T-helper 22 cell (primary cell): ENCODE measurements at places on chromosomes 5 and 9.

DNA sequence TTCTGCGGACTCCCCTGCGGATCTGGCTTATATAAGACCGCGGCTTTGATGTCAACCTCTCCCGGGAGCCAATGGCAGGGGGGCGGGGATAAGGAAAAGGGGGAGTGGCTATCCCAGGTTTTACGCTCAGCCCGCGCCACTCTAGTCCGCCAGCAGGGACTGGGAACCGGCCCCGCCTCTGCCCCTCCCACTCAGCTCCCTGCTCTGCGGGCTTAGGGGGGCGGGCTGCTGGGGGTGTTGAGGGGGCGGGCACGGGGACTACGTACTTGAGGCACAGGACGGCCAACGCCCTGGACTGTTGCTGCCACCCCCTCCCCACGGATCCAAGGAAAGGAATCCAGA lies at the start of gene HAND1:
HAND1 (minus strand) TSS at position 4 of the 342 bp plus-strand sequence. CDS start 219 bp downstream, outside the sequence.
- no peak for DNase-seq

DNA sequence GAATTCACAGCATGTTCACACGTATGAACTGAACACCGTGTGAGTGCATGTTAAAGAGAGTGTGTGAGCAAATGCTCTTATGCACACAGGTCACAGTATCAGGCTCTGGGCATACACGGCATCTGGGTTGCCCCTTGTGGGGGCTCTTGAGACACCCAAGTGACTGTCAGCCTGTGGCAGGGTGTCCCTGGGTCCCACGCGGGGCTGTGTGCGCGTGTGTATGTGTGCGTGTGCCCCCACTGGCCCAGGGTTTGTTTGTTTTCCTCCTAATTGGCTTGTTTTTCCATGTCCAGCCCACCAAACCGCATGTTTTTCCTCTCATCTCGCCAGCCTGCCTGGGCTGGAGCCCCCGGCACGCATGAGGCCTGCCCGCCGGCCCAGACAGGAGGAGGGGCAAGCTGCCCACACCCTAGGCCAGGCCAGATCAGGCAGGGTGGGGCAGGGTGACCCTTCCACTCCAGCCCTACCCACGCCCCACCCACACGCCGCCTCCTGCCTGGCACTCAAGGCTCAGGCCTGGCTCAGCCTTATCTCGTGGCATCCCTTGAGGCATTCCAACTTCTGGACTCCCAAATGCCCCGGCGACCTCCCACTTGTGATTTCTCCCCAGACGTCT lies 28.8 kb downstream of the CNTFR start:
- DNase-seq = no peak

DNA sequence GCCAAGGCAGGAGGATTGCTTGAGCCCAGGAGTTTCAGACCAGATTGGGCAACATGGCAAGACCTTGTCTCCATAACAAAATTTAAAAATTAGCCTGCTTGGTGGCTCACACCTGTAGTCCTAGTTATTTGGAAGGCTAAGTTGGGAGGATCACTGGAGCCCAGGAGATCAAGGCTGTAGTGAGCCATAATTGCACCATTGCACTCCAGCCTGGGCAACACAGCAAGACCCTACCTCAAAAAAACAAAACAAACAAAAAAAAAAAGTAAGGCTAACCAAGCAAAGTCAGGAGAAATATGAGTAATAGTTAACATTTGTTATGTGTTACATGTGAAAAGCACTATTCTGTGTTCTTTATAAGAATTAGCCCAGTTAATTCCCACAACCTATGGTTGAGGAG lies 74.7 kb downstream of the FOXB2 start:
- no peak for DNase-seq

- no peak for DNase-seq
Measured at GRCh38 chr5:43773478-43773844, 170.5 kb downstream of the NNT start.

DNA sequence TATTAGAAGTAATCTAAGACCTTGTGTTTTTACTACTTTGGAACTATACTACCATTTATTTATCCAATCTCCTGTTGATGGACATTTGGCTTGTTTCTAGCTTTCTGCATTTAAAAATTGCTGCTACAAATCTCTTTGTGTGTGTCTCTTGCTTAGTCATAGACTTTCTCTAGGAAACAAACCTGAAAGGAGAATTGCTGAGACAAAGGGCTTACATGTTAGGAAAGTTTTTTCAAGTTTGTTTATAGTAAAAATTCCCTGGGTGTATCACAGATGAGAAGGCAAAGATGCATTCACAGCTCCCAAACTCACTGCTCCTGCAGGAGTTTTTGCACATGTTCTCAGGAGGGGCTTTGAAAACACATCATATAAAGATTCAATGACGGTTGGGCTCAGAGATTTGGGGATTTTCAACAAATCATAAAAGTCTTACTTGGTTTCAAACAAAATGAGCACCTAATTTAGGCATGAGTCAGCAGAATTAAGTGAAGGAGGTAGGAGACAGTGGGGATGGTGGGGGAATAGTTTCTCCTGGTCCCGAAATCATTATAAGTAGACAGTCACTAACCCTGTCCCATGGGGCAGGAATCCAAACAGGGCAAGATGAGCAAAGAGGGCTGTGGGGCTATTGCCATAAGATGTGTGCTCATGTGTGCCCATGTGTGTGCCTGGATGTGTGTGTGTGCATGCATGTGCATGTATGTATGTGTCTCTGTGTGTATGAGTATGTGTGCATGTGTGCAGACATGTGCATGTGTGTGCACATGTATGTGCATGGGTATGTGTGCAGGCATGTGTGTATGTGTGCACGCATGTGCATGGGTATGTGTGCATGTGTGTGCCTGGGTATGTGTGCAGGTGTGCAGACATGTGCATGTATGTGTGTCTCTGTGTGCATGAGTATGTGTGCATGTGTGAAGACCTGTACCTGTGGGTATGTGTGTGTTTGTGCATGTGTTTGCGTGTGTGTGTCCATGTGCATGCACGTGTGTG lies 43.4 kb upstream of the S1PR3 start:
- no peak for DNase-seq

DNA sequence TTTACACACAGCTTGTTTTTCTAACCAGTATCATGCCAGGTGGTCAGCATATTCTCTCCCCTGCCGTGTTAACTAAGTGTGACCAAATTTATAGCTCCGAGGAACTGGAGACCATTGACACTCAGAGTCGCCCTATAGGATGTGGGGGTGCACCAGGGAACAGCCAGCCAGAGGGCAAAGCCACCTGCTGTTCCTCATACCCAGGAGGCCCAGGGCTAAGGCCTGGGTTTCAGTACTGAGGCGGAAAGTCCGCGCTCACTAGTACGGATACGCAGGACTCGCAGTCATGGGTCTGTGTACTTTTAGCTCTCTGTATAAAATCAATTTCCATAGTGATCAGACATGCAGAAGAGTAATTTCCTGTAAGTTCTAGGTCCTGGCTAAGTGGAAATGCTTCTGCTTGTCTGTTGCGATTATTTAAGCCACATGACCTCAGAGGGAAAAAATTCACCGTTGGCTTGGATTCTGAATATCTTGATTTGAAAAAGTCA lies 247.0 kb downstream of the AOPEP start:
- no peak for DNase-seq

DNA sequence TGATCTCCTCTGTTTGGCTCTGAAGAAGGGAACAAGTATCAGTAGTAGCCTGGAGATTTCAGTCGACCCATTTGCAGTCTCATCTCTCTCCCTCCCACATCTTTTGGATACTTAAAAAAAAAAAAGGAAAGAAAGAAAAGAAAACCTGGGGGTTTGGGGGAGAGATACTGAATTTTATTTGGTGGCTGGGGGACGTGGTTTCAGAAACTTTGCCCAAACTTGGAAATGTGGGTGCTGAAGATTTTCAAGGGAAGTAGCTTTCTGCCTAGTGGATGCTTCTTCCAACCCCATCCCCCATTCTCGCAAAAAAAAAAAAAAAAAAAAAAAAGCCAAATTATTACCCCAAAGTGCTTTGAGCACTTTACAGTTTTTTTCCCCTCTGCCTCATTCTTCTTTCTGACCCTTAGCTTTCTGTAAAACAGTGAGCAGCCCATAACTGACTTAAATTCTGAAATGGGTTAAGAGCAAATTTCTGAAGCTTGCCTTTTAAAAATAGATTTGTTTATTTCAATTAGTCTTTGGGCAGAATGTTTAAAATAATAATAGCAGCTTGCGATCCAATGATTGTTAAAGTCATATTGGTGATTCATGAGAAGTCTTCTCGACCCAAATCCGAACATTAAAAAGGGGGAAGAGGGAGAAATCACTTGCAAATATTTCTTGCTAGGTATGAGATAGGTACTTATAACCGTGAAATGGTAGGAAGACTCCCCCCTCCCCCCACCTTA lies 894 bp downstream of the FST start:
- no peak for DNase-seq

- no peak for DNase-seq
Measured at GRCh38 chr5:65765582-65765981, 43.6 kb downstream of the NLN start.

DNA sequence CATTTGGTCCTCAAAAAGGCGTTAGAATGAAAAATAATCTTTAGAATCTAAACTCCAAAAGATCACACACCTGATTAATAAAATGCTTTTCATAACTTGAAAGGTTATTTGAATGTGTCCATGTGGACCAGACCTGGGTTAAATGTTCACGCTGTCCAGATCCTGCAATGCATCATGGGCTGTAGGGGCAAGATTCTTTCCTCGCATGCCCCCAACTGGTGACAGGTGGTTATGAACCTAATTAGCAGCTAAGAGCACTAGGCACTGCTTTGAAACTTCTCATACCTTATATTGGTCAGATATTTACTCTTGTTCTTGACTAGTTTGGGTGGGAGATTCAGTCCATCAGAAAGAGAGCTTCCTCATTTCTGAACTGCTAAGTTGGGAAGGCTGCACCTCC lies 19.3 kb upstream of the PIP5K1B start:
- no peak for DNase-seq

- DNase-seq = no peak
Measured at GRCh38 chr5:65192331-65192730, 289.4 kb downstream of the ADAMTS6 start.

DNA sequence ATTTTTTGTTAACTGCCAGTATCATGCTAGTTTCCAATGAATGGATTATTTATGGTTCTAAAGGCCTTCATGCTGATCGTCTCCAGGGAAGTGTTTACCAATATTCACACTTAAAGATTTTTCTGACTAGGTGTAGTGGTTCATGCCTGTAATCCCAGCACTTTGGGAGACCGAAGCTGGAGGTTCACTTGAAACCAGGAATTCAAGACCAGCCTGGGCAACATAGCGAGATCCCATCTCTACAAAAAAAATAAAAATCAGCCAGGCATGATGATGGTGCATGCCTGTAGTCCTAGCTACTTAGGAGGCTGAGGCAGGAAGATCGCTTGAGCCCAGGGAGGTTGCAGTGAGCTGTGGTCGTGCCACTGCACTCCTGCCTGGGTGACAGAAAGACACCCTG lies 43.5 kb downstream of the FAM13B start:
- no peak for DNase-seq

DNA sequence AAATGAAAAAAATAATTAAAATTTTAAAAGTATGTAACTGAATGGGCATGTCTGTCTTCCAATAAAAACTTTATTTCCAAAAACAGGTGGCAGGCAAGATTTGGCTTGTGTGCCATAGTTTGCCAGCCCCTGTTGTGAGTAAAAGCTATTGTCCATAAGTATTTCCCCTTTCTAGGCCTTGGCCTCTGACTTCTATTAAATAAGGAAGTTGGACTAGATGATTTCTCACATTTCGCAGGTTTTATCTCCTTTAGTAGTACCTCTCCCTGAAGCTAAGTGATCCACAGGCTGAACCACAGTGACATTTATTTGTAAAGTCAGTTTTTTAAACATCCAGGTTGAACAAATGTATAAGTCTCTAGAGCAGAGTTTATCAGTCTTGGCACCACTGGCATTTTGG lies 41.3 kb downstream of the RECK start:
- DNase-seq = no peak

GRCh38 chr5:143016777-143017516 lies 246.8 kb downstream of the ARHGAP26 start:
- DNase-seq = peak; percentile 10

DNA sequence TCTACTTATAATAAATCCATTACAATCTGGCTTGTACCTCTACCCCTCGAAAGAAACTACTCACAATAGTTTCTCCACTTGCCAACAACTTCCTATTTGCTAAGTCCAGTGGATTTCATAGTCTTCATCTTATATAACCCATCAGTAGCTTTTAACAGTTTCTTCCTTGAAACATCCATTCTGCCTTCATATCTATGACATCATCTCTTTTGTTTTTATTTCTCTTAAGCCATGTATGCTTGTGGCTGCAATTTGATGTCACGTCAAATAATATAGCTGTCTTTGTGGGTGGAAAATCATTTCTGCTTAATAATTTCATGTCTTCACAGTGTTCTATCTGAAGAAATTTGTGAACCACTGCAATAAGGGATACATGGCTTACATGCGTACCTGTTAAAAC lies 77.5 kb upstream of the GRHPR start:
- no peak for DNase-seq

DNA sequence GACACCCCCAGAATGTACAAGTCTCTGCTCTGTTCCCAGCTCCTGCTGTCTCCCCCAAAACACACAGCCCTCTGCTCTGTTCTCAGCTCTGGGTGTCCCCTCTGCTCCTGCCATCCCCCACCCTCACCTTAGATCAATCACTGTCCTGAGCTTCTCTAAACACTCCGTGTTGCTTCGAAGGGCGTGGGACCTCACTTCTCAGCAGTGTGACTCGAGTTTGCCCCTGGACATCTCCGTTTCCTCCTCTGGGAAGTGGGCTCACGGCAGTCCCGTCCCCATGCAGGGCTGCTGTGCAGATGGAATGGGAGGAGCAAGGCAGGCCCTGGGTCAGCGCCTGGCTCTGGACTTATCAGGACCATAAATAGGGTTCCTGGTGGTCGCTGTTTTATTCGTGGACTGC lies 98.0 kb upstream of the RAPGEF1 start:
- no peak for DNase-seq

DNA sequence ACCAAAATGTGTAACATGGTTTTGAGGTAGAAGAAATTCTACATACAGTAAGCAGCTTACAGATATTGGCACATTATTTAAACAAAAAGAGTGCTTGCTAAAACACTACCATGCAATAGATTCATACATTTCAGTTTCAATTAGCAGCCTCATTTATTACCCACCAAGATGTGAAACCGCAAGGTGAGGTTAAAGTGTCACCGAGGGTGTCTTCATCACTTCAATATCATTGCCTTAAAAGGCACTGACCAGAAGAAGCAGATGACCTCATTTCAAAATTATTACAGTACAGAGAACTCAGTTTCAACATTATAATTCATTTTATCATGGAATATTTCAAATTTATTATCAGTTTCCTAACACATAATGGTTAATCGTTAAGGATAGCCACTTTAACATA lies 302.2 kb downstream of the ISL1 start:
- no peak for DNase-seq

GRCh38 chr5:148937830-148938521 lies 111.6 kb downstream of the ADRB2 start:
- no peak for DNase-seq

DNA sequence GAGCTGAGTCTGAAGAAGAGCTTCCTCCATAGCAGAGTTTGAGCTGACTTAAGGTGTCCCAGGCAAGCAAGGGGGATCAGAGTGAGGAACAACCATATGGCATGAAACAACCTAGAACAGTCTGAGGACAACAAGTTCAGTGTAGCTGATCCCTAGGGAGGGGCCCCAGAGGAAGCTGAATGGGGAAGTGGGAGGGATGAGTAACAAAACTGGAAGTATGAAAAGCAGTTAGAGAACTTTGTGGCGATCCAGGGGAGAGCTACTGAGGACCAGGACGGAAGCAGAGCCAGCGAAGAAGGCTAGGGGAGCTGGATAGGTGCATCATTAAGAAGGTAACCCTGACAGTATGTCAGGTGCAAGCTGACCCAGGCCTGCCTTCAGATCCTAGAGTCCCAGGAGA lies 580.8 kb downstream of the BNC2 start:
- DNase-seq = no peak
